ENCODE measurements at places on chromosomes 7 and 10.

- no peak for DNase-seq
Observed at GRCh38 chr7:43306404-43306803, 194.0 kb downstream of the HECW1 start.

- peak; percentile 1 for DNase-seq
Observed at GRCh38 chr10:94279835-94280709, 82.7 kb downstream of the NOC3L start.

GRCh38 chr10:123721441-123722049 lies 55.4 kb downstream of the GPR26 start:
- DNase-seq, result no peak

- no peak for DNase-seq
Observed at GRCh38 chr7:69567800-69568199, 30.5 kb upstream of the AUTS2 start.

DNA sequence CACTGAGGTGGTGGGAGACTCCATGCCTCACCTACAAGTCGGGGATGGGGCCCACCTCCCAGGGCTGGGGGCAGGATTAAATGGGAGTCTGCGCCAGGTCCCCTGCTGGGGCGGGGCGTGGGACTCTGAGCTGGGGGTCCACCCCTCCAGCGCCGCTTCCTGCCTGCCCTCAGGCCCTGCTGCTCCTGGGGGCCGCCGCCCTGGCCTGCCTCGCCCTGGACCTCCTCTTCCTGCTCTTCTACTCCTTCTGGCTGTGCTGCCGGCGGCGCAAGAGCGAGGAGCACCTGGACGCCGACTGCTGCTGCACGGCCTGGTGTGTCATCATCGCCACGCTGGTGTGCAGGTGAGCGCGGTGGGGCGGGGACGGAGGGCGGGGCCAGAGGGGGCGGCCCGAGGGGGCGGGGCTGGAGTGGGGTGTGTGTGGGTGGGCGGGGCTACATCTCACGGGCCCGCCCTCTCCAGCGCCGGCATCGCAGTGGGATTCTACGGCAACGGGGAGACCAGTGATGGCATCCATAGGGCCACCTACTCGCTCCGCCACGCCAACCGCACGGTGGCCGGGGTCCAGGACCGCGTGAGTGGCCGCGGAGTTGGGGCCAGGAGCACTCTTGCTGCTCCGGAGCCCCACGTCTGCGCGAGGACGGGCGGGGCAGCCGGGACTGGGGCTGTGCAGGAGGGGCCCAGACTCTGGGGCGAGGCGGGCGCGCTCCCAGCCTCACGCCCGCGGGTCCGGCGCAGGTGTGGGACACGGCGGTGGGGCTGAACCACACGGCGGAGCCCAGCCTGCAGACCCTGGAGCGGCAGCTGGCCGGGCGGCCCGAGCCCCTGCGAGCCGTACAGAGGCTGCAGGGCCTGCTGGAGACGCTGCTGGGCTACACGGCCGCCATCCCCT lies 15.1 kb downstream of the TTYH3 start:
- DNase-seq, result no peak

- no peak for DNase-seq
Observed at GRCh38 chr7:156703209-156703608, 62.6 kb downstream of the RNF32 start.

DNA sequence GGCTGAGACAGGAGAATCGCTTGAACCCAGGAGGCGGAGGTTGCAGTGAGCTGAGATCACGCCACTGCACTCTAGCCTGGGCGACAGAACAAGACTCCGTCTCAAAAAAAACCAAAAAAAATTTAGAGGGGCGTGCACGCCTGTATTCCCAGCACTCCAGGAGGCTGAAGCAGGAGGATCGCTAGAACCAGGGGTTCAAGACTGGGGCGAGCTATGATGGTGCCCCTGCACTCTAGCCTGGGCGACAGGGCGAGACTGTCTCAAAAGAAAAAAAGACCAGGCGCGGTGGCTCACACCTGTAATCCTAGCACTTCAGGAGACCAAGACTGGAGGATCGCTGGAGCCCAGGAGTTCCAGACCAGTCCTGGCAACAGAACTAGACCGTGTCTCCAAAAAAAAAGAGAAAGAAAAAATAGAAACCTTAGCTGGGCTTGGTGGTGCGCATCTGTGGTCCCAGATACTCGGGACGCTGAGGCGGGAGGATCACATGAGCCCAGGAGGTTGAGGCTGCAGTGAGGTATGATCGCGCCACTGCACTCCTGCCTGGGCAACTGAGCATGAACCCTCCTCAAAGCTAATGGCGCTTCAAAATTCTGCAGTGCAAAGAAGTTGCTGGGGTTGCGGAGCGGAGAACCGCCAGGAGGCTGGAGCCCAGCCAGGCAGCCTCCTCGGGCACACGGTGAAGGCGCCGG lies 382 bp upstream of the MBLAC1 start:
- DNase-seq, result no peak

DNA sequence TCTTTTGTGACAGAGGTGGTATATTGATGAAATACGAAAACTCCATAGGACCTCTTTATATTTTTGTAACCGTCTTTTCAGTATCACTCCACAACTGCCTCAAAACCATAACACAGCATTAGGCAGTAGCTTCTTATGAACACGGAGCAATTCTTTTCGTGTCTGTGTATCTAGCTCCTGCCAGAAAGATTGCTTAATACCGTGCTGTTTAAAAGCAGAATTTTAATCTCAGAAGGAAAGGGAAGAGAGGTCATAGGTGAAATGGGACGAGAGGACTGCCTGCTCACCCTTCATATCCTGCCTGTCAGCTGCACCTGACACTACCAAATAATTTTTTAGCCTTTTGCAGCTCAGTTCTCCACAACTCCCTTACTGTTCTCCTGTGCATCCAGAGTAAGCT lies 200.7 kb downstream of the DNAH11 start:
- no peak for DNase-seq

- DNase-seq, result no peak
Observed at GRCh38 chr10:32142646-32143045, 86.4 kb upstream of the KIF5B start.

- no peak for DNase-seq
Observed at GRCh38 chr10:127012769-127013152, 107.5 kb downstream of the DOCK1 start.

Data from activated CD8-positive, alpha-beta memory T cell treated with anti-CD3 and anti-CD28 coated beads for 4 hours (primary cell).